ENCODE measurements at places on chromosomes 16 and 17. TPM values are rescaled to one million over a fixed set of nuclear protein-coding genes. Genes with fewer than 3 reads are reported as not detected.

The CTDNEP1 gene
- polyA plus RNA-seq = 82.9 TPM

- H3K27ac ChIP-seq = peak within 1 kb of the TSS; percentile 96
- H3K27me3 ChIP-seq = no peaks in the 10 kb centered on the region
- peak within 1 kb of the TSS; percentile 84 for H3K4me3 ChIP-seq
- peaks cover 37% of the 10 kb centered on the region for H3K4me1 ChIP-seq
- H3K36me3 ChIP-seq = no peaks in the 10 kb centered on the region
Observed at GRCh38 chr17:17681187-17681743, at the start of gene RAI1. Gene RAI1 (plus strand): TSS chr17:17681458. CDS start chr17:17792949, 111,491 bp downstream.

GRCh38 chr17:1744551-1745512, 2.2 kb downstream of the SERPINF2 start:
- no peak for DNase-seq
- no peaks in the 10 kb centered on the region for H3K36me3 ChIP-seq
- no peaks in the 10 kb centered on the region for H3K4me1 ChIP-seq
- no peak overlapping the region for H3K27ac ChIP-seq
- no peak overlapping the region for H3K4me3 ChIP-seq
- H3K27me3 ChIP-seq = no peaks in the 10 kb centered on the region

- no peaks in the 10 kb centered on the region for H3K4me1 ChIP-seq
- no peak for DNase-seq
- no peaks in the 10 kb centered on the region for H3K27me3 ChIP-seq
- H3K27ac ChIP-seq = no peak overlapping the region
- H3K36me3 ChIP-seq = no peaks in the 10 kb centered on the region
- no peak overlapping the region for H3K4me3 ChIP-seq
Observed at GRCh38 chr17:78694805-78695531, 87.1 kb downstream of the CYTH1 start.

The TNFRSF13B gene
- not detected for polyA plus RNA-seq

The BRIP1 gene
- under 0.01 TPM for polyA plus RNA-seq

The ZNF688 gene
- polyA plus RNA-seq = 16.7 TPM

The TMEM114 gene
- polyA plus RNA-seq = not detected

- H3K27ac ChIP-seq = no peak overlapping the region
- no peaks in the 10 kb centered on the region for H3K36me3 ChIP-seq
- DNase-seq = no peak
- no peak overlapping the region for H3K4me3 ChIP-seq
Observed at GRCh38 chr16:26386096-26386495, 680.6 kb upstream of the C16orf82 start.

- DNase-seq = no peak
- peaks cover under 1% of the 10 kb centered on the region for H3K4me1 ChIP-seq
- no peak overlapping the region for H3K27ac ChIP-seq
Observed at GRCh38 chr17:60514053-60514452, 12.0 kb downstream of the APPBP2 start.

The ZG16B gene
- polyA plus RNA-seq = 147 TPM

The OR3A3 gene
- not detected for polyA plus RNA-seq

GRCh38 chr16:88473666-88474534, 20.8 kb downstream of the ZFPM1 start:
- DNase-seq = no peak
- peak overlapping the region; percentile 32 for H3K27ac ChIP-seq
- H3K4me1 ChIP-seq = no peaks in the 10 kb centered on the region
- no peak overlapping the region for H3K4me3 ChIP-seq
- peaks cover 1% of the 10 kb centered on the region for H3K27me3 ChIP-seq

DNA sequence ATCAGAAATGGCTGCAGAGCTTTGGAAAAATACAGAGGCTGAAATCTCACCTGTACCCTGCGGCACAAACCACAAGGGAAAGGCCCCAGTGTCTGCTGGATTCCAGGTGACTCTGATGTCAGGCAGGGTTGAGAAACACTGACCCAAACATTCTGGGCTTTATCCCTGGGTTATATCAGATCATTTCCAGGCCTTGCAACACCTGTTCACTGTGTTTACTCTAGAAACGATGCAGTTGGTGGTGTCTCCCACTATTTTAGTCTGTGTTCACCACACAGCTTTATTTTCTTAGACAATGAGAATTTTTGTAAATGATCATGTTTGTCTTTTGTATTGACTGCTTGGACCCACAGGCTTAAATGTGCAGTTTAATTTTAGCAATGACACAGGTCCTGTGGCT, 151.5 kb upstream of the SDK2 start:
- no peak overlapping the region for H3K27ac ChIP-seq
- H3K27me3 ChIP-seq = no peaks in the 10 kb centered on the region
- H3K4me3 ChIP-seq = no peak overlapping the region
- DNase-seq = no peak
- no peaks in the 10 kb centered on the region for H3K4me1 ChIP-seq

DNA sequence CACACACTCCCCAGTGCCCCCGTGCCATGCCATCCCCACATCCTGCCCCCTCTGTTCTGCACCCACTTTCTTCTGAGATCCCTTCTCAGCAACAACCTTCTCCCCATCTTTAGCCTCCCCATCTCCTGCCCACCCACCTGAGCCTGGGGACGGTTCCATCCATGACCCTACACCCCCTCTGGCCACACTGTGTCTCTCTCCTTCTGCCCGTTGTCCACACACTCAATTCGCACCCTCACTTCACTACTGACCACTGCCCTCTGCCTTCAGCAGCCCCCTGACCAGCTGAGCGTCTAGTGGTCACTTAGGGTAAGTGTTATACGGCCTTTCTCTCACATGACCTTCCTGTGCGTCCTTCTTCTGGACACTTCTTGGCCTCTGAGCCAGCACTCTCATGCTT, 6.1 kb downstream of the ARHGAP27 start:
- H3K4me1 ChIP-seq = no peaks in the 10 kb centered on the region
- peaks cover 50% of the 10 kb centered on the region for H3K27me3 ChIP-seq
- DNase-seq = no peak
- no peak overlapping the region for H3K27ac ChIP-seq

DNA sequence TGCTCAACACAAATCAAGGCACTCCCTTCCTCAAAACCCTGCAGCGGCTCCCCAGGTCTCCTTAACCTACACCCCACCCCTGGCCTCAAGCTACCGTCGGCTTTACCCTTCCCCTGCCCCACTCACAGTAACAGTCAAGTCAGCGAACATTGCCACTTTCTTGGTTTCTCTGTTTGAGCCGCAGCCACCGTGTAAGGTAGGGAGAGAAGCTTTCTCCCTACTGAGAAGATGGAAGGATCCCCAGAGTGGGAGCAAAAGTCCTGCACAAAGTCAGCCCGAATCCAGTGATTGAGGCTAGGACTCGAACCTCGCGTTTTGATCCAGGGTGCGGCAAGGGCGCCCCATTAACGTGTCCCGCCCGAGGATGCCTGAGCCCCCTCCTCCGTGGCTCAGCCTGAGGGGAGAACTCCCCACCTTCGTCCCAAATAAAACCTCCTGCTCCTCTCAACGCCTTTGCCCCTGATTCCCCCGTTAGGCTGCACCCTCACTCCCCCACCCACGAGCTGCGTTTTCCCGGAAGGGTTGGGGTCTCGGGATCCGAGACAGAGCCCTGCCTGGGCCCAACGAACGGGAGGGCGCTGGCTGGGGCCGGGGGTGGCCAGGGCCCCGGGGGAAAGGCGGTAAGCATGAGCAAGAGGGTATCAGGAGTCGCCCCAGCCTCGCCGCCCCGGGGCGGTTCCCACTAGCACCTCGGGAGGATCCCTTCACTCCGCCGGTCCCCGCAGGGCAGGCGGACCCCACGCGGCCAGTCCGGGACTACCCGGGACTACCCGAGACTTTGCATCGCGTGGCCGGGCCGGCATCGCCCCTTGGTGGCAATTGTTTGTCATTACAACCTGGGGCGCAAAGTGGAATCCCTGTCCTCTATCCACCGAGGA, 9.9 kb upstream of the NAGS start:
- no peaks in the 10 kb centered on the region for H3K36me3 ChIP-seq
- H3K4me3 ChIP-seq = peak overlapping the region; percentile 32
- H3K4me1 ChIP-seq = peaks cover 9% of the 10 kb centered on the region
- peak; percentile 83 for DNase-seq

The GPR142 gene
- polyA plus RNA-seq = 0.16 TPM

DNA sequence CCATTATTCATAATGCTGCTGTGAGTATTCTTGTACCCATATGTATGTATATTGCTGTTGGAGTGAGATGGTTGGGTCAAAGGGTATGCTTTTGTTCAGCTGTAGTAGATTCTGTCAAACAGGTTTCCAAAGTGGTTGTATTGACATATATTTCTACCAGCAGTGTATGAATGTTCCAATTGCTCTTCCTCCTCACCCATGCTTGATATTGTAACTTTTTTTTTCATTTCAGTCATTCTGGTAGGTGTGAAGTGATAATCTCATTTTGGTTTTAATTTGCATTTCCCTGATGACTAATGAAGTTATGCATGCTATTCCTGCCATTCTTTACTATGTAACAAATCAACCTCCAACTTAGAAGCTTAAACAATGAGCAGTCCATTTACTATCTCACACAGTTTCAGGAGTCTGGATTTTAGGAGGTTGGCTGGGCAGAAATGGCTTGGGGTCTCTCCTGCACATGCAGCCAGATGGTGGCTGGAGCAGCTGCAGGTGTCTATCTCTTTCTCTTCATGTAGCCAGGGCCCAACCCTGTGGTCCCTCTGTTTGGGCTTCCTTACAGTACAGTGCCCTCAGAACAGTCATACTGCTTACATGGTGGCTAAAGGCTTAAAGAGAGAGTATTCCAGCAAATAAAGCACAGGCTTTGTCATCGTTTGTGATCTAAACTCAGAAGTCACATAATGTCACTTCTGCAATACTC, 21.2 kb downstream of the ERAL1 start:
- H3K4me3 ChIP-seq = no peak overlapping the region
- no peaks in the 10 kb centered on the region for H3K4me1 ChIP-seq

DNA sequence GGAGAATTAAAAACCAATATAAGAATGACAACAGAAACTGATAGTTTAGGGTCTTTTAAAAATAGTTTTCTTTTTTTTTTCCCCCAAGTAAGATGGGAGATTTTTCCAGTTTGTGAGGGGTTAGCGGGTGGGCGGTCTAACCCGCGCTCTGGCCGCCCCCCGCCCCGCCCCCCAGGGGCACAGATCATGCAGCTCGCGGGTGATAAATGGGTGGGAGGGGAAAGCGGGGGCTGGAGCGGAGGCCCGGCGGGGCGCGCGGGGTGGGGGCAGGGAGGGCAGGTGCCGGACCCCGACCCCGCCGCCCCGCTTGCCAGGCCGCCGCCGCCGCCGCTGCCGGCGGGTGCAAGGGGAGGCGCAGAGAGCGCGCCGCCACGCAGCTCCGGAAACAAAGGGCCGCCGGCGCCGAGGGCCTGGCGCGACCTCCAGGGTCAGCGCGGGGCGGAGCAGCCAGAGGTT, 60.1 kb upstream of the GSE1 start:
- no peaks in the 10 kb centered on the region for H3K36me3 ChIP-seq
- DNase-seq = no peak
- H3K27me3 ChIP-seq = no peaks in the 10 kb centered on the region
- peaks cover 29% of the 10 kb centered on the region for H3K4me1 ChIP-seq

DNA sequence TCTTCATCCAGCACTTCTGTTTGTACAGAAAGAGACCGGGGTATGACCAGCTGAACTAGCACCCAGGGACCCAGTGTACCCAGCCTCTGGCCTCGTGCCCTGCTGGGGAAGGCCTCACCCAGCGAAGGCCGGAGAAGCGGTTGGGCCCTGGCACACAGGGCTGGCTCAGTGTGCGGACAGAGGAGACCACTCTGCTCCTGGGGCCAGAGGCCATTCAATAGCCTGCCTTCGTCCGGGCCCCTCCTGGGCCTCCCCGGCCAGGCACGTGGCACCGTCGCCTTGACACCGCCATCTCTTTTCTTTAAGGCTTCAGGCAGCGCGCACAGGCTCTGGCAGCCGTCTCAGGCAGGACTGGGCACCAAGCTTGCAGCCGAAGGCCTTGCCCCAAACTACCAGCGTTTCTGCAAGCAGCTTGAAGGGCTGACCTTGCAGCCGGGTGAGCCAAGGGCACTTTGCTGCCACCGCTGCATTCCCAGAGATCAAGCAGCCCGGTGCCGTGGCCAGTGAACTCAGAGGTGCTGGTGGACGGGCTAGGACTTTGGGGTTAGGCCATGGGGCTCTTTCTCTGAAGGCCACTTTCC, 8.0 kb downstream of the TAX1BP3 start:
- H3K4me3 ChIP-seq = no peak overlapping the region
- H3K4me1 ChIP-seq = peaks cover 38% of the 10 kb centered on the region
- no peak for DNase-seq
- H3K27me3 ChIP-seq = no peaks in the 10 kb centered on the region
- H3K27ac ChIP-seq = peak overlapping the region; percentile 81
- peaks cover 23% of the 10 kb centered on the region for H3K36me3 ChIP-seq

DNA sequence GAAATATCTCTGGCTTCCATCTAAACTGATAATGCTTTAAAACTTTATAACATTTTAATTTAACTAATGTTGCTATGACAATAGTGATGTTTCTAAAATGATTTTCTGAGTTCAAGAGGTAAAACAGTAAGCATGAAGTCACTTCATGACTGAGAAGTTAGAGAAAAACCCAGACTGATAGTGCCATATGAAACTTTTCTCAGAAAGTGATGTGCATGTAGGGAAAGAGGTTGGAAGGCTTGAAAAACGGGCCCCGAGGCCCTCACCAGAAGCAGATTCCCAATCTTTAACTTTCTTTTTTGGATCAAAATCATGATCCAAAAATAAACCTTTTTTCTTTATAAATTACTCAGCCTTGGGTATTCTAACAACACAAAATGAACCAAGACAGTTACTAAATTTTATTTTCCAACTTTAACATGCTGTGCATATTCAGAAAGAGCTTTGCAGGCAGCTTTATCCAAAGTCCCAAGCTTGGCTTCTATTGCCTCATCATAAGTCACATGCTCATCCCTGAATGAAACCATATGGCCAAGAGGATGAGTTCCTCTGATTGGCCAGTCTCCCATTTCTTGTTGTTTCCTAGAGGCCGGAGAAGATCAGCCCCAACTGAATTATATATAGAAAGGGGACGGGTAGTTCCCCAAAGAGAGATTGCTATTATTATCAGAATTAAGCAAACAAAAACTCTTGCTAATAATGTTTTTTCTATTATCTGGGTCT, 357.6 kb upstream of the SALL1 start:
- H3K4me3 ChIP-seq = no peak overlapping the region
- H3K27me3 ChIP-seq = no peaks in the 10 kb centered on the region
- no peaks in the 10 kb centered on the region for H3K4me1 ChIP-seq
- no peak for DNase-seq
- no peak overlapping the region for H3K27ac ChIP-seq

The TNFSF12 gene
- 18.0 TPM for polyA plus RNA-seq
